ENCODE measurements at places on chromosomes 6 and 20.
A peak's percentile ranks its signal among the peaks of the same experiment; 100 is the strongest.

GRCh38 chr20:35463455-35464300, 8.3 kb downstream of the CEP250 start:
- DNase-seq = peak; percentile 18

DNA sequence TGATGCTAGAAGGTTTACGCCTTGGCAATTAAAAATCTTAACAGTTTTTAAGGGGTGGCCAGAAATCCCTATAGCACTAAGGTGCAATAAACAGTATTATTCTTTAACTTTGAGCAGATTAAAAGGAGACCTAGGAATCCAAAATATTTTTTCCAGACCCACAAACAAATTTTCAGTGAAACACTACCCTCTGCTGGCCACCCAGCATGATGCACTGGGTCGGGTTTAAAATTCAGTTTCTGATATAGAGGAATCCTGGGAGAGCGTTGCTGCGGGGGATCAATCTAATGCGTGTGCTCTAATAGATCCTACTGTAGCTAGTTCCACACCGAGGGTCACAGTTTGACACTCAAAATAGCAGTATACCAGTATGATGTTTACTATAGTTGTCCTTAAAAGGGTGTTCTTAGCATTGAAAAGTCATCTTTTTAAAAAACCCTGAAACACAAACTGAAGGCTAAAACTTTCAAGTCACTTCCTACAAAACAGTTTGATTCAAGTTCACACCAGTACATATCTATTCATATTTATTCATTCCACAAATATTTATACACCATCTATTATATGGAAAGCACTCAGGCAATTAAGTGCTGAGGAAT, 10.2 kb downstream of the UBE3D start:
- no peak for DNase-seq

DNA sequence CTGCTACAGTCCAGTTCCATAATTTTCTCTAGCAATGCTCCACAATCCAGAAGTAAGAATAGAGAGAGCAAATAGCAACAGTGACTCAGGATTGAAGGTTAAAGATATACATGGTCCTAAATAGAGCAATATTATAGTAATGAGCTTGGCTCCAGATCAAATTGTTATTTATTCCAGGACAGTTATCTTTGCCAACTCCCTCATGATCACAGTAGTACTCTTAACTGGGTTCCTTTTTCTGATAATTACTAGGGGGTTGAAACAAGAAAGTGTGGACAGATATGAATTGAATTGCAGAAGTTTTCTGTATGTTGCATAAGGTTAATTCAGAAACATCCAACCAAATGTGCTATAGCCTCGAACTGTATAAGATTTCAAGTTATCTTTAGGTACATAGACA, 11.9 kb downstream of the FAM184A start:
- DNase-seq = no peak

DNA sequence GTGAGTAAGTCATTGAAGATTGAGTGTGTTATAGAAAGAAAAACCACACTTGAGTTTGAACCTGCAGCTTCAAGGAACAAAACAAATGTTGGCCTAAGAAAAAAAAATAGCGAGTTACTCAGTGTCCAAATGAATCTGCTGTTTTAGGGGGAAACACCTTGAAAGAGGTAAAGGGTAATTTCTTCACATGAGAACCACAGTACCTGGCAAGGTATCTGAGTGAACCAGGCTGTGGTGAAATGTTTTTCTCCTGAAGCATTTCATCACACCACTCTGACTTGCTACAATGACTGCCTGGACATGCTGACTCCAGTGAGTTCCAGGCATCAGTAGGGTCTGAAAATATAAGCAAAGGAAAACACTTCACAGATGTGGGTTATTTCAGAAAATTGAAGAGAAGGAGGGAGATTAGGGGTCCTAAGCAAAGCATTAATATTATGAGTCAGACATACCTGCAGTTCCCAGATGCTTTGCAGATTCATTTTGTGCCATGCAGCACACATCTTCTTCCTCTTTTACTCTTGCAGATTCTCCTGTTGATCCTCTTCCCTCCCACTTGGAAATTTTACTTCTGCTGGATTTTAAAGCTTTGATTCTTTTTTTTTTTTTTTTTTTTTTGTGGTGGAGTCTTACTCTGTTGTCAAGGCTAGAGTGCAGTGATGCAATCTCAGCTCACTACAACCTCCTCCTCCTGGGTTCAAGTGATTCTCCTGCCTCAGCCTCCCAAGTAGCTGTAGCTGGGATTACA, 206.2 kb upstream of the SGK1 start:
- DNase-seq = no peak

GRCh38 chr20:62273416-62273815, 29.4 kb upstream of the ADRM1 start:
- no peak for DNase-seq

DNA sequence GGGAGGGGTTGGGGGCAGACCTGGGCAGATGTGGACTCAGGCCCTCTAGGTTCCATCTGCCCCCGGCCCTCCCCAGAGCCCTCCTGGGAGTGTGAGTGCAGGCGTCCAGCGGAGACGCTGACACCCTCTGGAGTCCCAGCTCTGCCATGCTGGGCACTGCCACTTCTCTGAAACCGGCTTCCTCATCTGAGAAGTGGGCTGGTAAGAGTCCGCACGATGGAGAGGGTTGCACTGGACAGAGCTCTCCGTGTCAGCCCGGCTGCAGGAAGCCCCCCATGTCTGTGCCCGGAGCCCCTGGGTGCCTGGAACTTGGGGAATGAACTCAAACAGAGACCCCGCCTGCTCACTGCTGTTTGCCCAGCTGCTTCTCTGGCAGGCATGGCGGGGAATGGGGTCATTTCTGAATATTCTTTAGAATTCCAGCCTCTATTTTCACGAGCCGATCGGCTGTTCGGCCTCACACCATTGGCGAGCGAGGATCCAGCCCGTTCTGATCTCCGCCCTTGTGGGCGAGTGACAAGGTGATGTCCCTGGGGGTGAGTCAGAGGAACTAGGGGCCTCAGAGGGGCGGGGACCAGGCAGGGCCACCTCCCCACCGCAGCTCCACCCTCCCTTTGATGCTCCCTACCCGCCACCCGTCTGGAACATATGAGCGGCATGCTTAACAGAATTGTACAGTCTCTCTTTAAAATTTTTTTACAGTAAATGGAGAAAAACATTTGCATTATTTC, 47.8 kb upstream of the GATA5 start:
- peak; percentile 71 for DNase-seq

- no peak for DNase-seq
These were observed 20.1 kb upstream of the HS3ST5 start for GRCh38 chr6:114362957-114363356.

DNA sequence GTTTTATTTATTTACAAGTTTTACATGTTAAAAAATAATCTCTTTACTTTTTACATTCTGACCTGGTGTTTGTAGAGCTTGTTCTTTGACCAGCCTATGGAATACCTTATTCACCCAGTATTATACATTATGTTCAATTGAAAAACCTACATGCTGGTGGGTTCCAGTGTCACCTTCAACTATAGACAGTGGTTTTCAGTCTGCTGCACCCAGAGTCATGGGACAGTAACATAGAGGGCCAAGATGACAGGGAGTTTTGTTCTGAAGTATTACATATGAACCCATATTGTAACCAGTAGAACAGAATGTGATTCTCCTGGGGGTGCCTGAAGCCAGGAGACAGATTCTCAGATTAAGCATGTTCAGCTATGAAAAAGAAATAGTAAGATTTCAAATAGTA, 139.5 kb upstream of the SCGN start:
- DNase-seq = no peak

GRCh38 chr6:158894193-158894592, 75.0 kb upstream of the EZR start:
- DNase-seq = no peak

GRCh38 chr6:4973982-4974745, 29.7 kb downstream of the RPP40 start:
- DNase-seq = no peak

GRCh38 chr6:128064540-128064895, 163.7 kb upstream of the THEMIS start:
- DNase-seq = no peak

- DNase-seq = no peak
These were observed 37.6 kb upstream of the TENT5A start for GRCh38 chr6:81790034-81790433.

GRCh38 chr6:105091140-105091829, 88.5 kb downstream of the POPDC3 start:
- DNase-seq = no peak

- DNase-seq = no peak
These were observed 42.7 kb downstream of the MAFB start for GRCh38 chr20:40646361-40646760.

- DNase-seq = no peak
These were observed 130.8 kb upstream of the TNFAIP3 start for GRCh38 chr6:137736048-137736818.

DNA sequence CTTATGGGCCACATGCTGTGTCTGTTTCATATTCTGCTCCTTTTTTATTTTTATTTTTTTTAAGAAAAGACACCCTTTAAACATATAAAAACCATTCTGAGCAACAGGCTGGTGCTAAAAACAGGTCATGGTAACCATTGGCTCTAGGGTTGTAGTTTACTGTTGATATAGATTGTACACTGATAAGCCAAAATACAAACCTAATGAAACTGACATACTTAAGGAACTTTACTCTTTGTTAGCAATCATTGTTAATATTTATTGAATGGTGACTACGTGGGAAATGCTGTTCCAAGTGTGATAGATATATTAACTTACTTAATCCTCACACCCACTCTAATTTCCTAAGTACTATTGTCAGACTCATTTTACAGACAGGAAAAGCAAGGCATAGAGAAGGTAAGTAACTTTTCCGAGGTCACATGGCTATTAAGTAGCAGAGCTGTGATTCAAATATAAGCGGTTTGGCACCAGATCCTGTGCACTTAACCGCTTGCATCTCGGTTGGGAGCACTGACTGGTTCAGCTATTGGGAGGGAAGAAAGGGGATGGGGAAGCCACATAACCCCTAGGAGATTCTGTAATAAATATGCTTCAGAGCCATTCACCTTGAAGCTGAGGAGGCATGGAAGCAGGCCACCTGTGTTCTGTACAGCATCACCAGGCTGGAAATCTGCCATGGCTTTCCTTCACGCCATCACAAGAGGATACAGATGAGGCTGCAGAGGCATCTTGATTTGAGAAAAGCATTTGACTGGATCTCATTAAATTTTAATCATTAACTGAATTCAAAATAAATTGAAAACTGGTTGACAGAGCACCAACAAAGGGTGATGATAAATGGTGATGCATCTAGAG, 4.9 kb downstream of the TRAF3IP2 start:
- DNase-seq = no peak

- no peak for DNase-seq
These were observed 107.0 kb upstream of the DST start for GRCh38 chr6:56749632-56750151.

DNA sequence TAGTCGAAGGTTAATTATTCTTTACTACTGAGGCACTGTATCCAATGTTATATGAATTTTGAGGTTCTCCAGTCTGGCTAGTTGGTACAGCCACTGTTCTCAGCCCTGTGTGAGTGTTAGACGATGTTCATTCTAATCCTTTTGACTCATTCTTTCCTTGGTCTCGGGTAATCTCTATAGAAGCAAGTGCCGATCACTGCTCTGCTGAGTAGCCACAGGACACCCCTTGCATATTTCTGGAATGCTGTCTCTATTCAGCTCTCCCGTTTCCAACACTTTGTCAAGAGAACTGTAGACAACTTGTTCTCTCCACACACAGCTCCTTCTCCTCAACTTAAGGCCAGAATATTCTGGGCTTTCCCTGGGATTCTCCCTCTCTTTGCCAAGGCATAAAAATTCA, 42.4 kb upstream of the PLCB1 start:
- no peak for DNase-seq

DNA sequence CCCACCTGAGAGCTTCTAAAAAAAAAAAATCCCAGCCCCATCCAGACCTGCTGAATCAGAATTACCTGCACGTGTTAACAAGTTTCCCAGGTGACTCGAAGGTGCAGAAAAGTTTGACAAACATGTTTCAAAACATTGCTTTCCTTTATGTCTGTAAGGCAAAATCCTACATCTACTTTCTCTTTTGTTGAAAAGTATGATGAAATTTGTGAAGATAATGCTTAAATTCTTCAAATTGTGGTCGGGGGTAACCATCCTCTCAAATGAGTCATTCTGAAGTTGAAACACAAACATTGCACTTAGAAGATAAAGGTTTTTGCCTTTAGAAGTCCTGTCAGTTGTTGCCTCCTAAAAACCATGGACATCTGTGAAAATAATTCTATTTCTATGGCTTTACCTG, 429.7 kb downstream of the EPHA7 start:
- DNase-seq = no peak

DNA sequence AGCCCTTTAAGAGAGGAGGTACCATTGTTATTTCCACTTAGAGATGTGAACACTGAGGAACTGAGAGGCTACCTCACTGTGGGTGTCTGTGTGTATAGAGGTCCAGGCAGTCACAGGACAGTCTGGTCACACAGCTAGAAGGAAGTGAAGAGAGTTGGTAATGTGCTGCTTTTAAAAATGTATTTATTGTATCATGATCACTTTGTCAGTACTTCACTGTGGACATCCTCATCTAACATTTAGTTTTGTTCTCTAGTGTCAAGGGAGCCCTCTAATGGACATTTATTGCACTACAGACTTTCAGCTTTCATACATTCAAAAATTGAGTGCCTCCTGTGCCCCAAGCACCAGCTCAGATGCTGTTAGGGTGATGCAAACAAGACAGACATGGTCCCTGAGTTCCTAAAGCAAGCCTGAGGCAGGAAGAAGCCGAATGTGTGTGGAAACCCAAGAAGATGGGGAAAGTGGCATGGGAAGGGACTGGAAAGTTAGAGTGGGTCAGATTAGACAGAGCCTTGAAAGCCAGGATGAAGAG, 123.0 kb downstream of the SLC16A10 start:
- DNase-seq = no peak

- DNase-seq = no peak
These were observed 117.5 kb upstream of the QKI start for GRCh38 chr6:163296835-163297519.

DNA sequence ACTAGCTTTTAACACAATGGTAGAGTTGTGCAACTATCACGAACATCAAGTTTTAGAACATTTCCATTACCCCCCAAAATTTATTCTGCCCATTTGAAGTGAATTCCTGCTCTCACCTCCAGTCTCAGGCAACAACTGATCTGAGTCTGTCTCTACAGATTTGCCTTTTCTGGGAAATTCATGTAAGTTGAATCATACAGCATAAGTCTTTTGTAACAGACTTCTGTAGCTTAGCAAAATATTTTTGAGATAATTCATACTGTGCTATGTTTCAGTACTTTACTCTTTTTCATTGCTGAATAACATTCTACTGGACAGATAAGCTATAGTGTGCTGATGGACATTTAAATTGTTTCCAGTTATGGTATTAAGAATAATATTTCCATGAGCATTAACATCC, 447.3 kb upstream of the GJE1 start:
- no peak for DNase-seq

DNA sequence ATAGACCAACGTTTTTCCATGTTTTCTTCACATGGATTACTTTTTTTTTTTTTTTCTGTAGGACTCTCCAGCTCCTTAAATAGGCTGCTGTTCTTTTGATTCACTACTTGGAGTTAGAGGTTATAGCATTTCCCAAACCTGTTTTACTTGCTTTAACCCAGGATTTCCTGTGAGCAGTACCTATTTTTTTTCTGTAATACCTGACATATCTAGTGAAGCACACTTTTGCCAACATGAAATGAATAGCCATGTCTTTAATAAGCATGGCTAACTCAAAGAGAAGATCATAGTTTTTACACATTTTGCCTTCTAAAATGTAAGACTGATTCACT, 137.0 kb downstream of the FOXA2 start:
- no peak for DNase-seq
